ENCODE measurements at places on chromosomes 7 and 10.
A peak's percentile ranks its signal among the peaks of the same experiment; 100 is the strongest.

- peak; percentile 97 for DNase-seq
These were observed 153.1 kb downstream of the ZNF365 start for GRCh38 chr10:62527019-62527827.

DNA sequence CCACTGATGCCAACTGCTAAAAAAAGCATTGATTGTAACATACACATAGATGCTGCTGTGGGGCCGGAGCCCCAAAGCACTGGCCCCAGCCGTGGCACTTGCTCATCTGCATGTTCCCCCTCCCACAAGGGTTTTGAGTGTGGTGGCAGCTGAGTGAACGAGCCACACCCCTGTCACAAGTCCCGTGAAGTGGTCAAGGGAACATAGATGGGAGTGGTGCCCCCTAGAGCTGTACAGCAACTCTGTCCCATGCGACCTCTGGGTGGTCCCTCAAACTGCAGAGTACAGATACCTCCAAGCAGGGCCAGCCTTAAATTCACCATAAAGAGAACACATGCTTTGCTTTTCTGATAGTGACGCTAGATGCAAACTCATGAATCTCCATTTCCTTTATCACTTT is 503.3 kb upstream of the NRP1 start:
- no peak for DNase-seq

GRCh38 chr7:113504691-113505090 is 386.3 kb upstream of the SMIM30 start:
- DNase-seq: no peak

DNA sequence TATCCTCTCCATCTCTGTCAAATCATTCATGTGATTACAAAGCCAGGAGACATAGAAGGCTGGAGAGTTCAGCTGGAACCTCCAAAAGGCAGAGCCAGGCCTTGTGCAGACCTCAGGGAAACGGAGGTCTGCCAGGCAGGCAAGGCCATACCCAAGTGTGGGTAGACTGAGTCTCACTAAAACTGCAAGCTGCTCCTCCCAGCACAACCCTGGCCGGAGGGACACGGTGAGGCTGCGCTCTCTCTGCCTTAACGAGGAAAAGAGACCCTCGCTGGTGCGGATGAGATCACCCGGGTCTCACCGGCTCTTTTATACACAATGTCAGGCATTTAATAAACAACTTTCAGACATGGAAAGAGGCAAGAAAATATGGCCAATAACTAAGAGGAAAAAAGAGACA is 66.1 kb upstream of the INPP5A start:
- DNase-seq: no peak

GRCh38 chr7:138857728-138858127 is 59.7 kb upstream of the ATP6V0A4 start:
- no peak for DNase-seq

- no peak for DNase-seq
These were observed 32.7 kb downstream of the CALML5 start for GRCh38 chr10:5466451-5467206.

DNA sequence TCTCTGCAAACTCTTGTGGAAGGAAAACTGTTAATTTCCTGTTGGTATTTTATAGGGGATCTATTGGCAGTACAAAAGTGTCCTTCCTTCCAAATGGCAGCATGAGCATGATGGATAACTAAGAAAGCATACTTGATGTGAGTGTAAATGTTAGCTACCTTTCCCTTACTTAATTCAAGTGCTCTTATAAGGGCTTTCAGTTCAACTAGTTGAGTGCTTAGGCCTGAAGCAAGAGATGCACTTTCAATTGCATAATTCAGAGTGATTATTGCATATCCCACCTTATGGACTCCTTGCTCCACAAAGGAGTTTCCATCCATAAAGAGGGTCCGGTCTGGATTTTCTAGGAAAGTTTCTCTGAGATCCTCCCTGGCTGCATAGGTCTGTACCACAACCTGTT is 56.3 kb upstream of the CYP2C8 start:
- no peak for DNase-seq

DNA sequence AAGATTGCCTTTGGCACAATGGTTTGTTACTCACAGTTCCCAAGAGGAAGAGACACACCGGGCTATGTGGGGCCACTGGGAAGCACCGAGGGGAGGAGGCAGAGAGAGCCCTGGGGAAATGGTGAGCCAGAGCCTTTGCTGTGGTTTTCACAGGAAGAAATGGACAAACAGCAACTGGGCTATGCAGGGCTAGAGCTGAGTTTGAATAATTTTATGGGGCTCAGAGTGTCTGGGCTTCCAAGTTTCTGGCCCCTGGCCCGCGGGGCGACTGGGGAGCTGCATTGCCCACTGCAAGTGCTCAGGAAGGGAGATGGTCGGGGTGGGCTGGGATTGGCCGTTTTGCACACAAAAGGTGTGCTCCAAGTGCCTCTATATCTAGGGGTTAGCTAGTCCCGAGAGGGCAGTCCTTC is 92.6 kb downstream of the CHST15 start:
- DNase-seq: no peak

GRCh38 chr10:45064998-45065397 is 64.3 kb downstream of the ZNF22 start:
- peak; percentile 74 for DNase-seq

GRCh38 chr10:61153771-61154170 is 209.8 kb upstream of the RHOBTB1 start:
- no peak for DNase-seq

DNA sequence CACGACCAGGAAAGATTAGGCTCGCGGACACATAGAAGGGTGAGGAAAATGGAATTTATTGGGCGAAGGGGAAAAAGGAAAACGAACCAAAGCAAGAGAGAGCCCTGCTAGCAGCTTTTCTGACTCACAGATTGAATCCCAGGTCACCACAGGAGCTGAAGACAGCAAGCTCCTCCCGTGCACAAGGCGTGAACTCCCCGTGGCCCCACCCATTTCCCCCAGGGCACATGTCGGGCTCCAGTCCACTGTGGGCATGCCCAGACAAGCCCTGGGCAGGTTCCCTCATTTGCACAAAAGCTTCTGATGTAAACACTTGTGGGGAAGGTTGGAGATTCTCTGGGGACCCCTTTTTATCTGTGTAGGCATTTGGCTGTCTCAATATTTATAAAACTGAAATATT is 582.4 kb downstream of the SUGCT start:
- peak; percentile 70 for DNase-seq

GRCh38 chr7:87877366-87878040 is 1.2 kb downstream of the DBF4 start:
- peak; percentile 9 for DNase-seq

DNA sequence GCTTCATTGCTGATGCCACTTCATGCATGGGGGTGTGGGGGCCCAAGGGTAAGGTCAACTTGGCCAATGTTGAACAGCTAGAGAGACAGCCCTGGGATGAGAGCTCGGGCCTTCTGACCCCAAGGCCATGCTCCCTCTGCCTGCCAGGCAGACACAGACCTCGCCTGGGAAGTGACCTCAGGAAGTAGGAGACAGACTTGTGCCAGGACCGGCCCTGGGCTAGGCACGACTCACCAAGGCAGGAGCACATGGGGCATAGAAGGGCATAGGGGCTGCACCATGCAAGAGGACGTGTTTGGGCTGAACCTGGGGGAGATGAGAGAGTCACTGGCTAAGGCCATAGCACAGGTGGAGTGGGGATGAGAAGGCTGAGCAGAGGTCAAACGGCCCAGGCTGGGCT is 27.1 kb downstream of the ZCCHC24 start:
- no peak for DNase-seq

DNA sequence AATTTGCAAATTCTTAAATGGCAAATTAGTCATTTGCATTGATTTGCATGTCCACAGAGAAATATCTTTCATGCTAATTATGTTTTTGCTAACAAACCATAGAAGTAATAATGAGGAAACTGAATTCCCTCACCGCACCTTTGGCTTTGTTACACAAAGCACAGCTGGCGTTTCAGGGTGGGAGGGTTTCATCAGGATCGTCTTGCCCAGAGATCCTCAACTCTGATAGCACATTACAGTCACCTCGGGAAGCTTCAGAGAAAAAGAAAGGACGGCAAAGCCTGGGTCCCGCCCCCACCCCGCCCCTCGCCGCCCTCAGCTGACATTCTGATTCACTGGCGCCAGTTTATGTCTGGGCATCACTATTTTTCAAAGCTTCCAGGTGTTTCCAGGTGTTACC is 119.4 kb downstream of the PTPRN2 start:
- DNase-seq: no peak

DNA sequence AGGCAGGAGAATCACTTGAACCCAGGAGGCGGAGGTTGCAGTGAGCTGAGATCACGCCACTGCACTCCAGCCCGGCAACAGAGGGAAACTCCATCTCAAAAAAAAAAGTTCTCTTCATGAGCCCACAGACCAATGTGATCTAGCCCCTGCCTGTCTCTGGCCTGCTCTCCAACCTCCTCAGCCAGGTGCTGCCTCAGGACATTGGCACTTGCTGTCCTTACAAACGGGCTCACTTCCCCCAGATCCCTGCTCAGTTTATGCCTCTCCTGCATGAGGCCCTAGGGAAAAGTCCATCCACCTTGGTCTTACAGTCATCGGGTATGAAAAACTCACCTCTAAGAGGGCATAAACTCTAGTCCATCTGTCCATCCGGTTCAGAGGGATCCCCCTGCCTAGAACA is 32.5 kb downstream of the TNS3 start:
- DNase-seq: no peak

- no peak for DNase-seq
These were observed 48.3 kb downstream of the ANKIB1 start for GRCh38 chr7:92293896-92294590.

DNA sequence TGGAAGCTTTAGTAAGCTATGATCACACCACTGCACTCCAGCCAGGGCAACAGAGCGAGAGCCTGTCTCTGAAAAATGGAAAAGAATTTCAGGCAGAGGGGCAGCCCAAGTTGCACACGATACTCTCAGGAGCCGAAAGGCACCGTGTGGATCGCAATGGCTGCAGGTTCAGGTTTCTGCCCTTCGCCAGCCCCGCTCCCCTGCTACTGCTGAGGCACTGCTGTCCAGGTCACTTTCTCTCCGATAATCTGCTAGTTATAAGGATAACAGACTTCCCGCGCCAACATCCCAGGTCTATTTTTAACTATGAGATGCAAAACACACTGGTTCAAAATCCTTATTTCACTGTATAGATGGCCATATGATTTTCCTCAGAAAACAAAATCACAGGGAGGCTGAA is 11.1 kb downstream of the BEND7 start:
- DNase-seq: no peak

- DNase-seq: no peak
These were observed 604 bp upstream of the SHTN1 start for GRCh38 chr10:117005527-117006055.

Data from NB4 (cell line).